ENCODE measurements at places on chromosomes 5 and 9.

- DNase-seq, result no peak
Measured at GRCh38 chr5:9658706-9659105, 28.6 kb upstream of the TAS2R1 start.

DNA sequence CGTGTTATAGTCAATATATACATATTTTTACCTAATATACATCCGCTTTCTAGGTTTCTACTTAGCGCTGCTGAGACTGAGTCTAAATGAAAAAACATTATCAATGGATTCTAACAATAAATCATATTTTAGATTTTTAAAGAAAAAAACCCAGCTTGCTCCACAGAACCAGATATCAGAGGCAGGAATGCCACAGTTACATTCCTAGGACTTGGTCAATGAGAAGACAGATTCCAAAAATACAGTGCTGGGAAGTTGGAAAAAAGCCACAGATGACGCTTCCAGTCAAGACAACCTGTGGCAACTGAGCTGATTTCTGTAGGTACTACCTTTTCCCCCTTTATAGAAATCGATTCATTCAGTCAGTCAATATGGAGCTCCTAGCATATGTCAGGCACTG, 577 bp upstream of the CCDC112 start:
- no peak for DNase-seq

DNA sequence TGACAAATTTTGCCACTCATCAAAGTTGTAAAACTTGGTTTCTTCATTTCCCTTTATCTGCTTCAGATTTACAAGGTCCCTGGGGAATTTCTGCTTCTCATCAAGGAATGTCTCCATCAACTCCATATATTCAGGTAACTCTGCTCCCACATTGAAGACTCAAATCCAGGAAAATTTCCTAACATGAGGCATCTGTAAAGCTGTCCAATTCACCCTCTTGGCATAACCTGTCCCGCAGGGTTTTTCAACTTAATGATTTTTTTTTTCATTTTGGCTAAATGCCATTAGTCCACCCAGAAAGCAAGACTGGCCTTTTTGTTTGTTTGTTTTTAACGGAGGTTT, 50.2 kb upstream of the SLC30A5 start:
- no peak for DNase-seq

DNA sequence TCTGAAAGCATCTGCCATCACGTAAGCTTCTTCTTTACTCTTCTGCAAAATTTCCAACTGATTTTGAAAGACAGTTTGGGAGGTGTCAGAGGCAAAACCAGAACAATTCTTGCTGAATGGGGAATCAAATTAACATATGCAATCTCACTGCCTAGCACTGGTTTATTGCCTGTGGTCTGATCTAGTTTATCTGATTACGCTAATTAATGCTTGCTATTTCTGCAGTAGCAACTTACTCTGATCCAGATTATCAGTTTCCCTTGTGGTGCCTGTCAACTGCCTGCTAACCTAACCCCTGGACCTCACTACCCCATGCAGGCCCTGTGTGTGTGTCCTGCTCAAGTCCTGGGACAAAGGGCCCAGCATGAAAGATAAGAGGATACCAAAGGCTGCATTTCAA, 40.3 kb downstream of the CCDC125 start:
- no peak for DNase-seq

GRCh38 chr5:122858451-122858850, 13.0 kb downstream of the SNX24 start:
- no peak for DNase-seq

GRCh38 chr5:116766470-116766947, 191.9 kb upstream of the SEMA6A start:
- DNase-seq, result peak; percentile 52

- no peak for DNase-seq
Measured at GRCh38 chr5:54531546-54531945, 14.0 kb downstream of the SNX18 start.

- no peak for DNase-seq
Measured at GRCh38 chr5:32505756-32506155, 61.2 kb upstream of the ZFR start.

- DNase-seq, result no peak
Measured at GRCh38 chr5:168159425-168159824, 132.0 kb upstream of the WWC1 start.

- DNase-seq, result no peak
Measured at GRCh38 chr5:126855266-126855665, 78.3 kb downstream of the LMNB1 start.

DNA sequence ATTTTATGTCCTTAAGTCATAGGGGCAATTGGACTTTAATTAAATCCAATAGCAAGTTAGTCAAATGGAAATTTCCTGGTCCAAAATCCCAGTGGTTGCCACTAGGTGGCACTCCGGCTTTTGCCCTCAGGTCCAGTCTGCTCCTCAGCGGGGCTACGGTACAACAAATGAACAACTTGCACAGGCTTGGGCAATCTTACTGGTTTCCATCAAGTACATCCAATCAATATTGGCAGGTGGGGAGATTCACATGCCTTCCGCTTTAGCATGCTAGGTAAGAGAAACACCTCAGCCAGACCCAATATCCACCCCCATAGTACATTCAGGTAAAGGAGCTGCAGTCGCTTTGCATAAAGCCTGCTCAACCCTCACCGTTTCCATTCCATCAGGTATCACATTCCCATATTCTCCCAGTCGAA, 6.3 kb upstream of the MXD3 start:
- peak; percentile 81 for DNase-seq

DNA sequence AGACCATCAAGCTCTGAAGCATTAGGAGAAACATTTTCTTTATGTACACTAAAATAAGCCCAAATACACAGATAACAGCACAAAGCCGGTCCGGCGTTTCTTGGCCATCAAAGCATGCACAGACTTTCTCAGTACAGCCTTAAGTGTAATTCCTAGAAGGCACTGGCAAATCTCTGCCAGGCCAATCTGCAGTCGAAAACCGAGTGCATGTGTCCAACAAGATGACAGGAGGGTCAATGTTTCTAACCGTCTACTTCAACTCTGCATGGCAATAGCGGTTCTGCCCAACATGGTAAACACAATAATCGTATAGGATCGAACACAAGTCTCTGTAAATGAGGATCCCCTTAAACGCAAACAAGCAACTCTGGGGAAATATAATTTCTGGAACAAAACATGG, 1.1 kb downstream of the ARL15 start:
- DNase-seq, result no peak

GRCh38 chr5:64286381-64286780, 120.7 kb downstream of the RNF180 start:
- DNase-seq, result no peak

GRCh38 chr9:37198039-37198729, 77.8 kb downstream of the ZCCHC7 start:
- no peak for DNase-seq

DNA sequence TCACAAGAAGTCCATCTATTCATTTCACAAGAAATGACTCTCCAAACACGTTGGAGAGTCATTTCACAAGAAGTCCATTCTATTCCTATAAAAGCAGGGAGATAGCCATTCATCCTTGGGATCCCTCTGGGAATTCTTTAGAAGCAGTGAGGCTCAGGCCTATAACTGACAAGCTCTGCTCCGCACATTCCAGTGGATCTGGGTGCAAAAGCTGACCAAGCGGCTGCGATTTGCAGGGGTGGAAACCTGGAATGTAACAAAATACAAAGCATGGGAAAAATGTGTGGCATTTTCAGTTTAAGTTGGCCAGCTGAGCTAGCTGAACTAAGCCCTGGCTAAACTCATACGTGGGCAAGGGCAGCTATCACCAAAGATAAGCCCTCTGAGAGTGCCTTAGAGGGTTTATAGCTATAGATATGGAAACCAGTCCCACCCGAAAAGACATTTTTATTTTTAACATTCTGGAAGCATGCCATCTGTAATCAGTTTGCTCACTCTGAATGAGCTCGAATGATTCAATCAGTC, 8.7 kb downstream of the TAS2R1 start:
- DNase-seq, result no peak

Data from activated CD4-positive, alpha-beta T cell treated with anti-CD3 and anti-CD28 coated beads, Interleukin-2, Interleukin-4, amounts not matched to agents 100 ng/mL and 50 ng/mL, durations not matched to agents 16 hours and 8 hours (primary cell).